ENCODE measurements at places on chromosomes 1 and 21.

GRCh38 chr21:44083631-44084291 is 23.4 kb upstream of the PWP2 start:
- DNase-seq: peak; percentile 80

DNA sequence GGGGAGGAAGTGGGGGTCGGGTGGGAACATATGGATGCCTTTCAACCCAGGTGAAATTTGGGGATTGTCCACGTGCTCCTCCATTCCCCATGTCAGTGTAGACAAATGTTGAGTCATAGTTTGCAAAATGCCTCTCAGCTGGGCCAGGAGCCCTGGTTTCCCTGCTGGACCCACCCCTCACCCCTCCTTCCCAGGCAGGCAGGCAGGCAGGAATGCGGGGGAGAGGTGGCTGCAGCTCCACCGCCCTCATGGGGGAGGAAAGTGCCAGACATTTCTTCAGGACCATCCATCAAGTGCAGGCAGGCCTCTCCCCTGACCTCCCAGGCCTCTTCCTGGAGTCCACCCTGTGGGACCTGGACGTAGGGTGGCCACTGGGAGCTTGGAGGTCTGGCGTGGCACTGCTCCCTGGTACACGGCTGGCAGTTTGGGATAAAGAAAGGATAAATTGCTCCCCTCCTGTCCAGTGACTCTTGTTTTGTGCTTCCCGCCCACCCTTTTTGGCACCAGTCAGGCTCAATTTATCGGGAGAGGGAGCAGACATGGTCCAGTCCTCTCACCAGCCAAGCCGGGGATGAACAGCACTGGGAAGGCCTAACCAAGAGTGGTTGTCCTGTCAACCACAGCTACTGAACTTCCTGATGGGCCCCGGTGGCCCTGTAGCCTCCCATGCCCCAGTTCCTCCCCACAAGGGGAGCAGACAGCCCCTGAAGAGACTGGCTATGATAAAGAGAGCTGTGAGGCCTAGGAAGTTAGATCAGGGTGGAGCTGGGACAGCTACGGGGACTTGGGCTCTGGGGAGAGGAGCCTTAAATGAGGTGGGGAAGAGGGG is 18.9 kb downstream of the NPR1 start:
- DNase-seq: no peak

GRCh38 chr21:35510957-35511695 is 462.0 kb upstream of the RUNX1 start:
- no peak for DNase-seq

GRCh38 chr1:231357187-231357772 is 19.2 kb downstream of the SPRTN start:
- no peak for DNase-seq

DNA sequence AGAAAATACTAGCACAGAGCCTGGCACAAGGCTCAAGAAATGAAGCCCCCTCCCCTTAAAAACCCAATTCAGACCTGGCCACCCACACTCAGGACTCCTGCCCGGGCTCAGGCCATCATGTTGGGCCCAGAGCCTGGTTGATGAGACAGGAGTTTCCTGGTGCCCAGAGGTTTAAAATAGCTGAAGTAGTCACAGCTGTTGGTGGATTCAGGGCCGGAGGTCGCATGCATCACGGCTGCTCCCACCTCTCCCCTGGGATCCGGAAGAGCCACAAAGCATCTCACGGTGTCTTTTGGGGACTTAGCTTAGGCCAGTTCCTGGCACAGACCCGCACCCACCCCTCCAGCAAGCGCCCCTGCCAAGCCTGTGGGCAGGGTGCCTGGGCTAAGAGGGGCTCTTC is 2.6 kb upstream of the PADI2 start:
- DNase-seq: no peak

DNA sequence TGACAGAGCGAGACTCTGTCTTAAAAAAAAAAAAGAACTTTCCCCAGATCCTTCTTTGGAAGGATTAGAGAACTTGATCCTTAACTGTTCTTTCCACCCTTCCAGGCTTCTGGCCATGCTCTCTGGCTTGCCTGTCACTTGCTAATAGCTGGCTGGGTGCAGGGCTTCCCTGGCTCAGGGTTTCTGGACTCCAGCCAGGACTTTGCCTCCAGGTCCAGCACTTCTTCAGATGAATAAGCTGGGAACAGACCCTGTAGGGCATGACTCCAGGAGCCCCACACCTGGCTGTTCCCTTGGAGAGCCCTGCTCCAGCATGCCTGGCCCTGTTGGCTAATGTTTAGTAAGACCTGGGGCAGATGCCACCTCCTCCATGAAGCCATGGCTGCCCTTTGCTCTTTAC is 3.3 kb upstream of the NT5C1A start:
- DNase-seq: no peak

- DNase-seq: no peak
Observed at GRCh38 chr1:236795757-236796667, 920 bp downstream of the MTR start.

- DNase-seq: no peak
Observed at GRCh38 chr1:207049514-207049913, 1.5 kb downstream of the YOD1 start.

- DNase-seq: no peak
Observed at GRCh38 chr1:221316491-221317056, 425.3 kb downstream of the DUSP10 start.

- no peak for DNase-seq
Observed at GRCh38 chr1:222616525-222616924, 1.4 kb upstream of the MIA3 start.

DNA sequence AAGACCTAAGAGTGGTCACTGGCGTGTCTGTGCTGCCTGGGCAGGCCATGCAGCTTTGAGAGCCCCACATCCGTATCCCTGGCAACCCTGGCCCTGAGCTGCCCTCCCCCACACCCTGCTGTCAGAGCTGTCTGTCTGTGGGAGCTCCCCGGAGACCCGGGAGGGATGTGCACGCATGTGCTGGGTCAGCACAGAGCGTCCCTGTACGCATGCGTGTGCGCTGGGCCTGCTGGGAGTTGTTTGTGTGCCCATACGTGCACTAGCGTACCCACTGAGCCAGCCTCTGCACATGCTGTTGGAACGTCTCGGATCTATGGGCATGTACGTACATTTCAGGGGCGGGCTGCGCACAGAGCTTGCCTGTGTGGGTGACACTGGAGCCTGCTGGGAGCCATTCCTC is 89.3 kb downstream of the EPHB2 start:
- DNase-seq: no peak

GRCh38 chr21:9735421-9735961 is 785.9 kb upstream of the TPTE start:
- DNase-seq: no peak

GRCh38 chr1:234735916-234736315 is 125.9 kb upstream of the IRF2BP2 start:
- DNase-seq: no peak

GRCh38 chr1:93352376-93352775 is 6.7 kb downstream of the DR1 start:
- DNase-seq: no peak

DNA sequence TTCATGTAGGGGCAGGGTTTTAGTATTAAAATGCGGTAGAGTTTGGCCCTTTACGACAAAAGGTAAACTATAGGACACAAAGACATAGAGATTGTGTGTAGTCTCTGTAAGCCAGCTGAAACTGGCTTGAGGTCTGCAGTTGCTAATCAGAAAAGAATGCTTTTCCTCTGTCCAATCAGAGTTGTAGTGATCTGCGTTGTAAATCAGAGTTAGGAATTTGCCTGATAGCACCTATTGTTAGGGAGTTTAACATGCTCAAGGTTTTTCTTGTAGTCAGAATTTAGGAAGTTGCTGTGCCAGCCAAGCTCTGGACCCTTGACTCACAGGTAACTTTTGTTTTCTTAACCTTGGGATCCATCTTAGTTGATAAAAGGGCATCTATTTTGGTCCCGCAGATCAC is 61.2 kb upstream of the VTCN1 start:
- no peak for DNase-seq

DNA sequence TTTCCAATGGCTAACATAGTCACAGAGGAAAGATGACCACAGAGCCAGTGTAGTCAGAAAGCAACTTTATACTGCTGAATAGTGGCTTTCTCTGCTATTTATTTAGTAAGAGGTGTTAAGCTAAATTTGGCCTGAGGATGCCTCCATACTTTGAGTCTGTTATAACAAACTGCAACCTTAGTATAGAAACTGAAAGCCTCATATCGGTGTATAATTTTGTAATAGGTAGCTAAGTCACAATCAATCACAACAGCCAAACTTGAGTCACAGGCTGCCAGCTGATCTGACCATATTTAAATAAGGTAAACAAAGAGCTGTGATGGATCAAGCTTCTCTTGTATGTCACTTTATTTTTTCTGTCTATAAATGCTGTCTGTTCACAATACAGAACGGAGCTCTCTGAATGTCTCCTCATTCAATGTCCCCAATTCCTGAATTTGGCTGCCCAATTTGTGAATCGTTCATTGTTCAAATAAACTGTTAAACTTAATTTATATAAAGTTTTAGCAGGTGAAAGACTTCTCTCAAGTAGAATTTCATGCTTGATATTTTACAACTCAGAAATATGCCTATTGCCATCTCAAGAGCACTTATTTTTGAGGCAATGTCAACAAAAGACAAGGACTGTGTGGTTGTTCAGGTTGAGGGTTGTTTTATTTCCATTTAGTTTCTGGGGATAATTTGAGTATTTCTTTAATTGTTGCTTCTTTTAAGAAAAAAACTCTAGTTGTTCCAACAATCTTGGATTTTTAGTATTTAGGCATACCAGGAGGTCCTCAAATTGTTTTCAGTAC is 339.7 kb upstream of the B3GALT2 start:
- DNase-seq: no peak

GRCh38 chr1:57319791-57320190 is 104.1 kb downstream of the DAB1 start:
- no peak for DNase-seq

- no peak for DNase-seq
Observed at GRCh38 chr1:18880585-18880984, 21.1 kb upstream of the TAS1R2 start.

GRCh38 chr1:10431070-10431730 is 967 bp downstream of the CENPS start:
- no peak for DNase-seq

- DNase-seq: no peak
Observed at GRCh38 chr1:87344231-87344630, 15.6 kb downstream of the LMO4 start.

DNA sequence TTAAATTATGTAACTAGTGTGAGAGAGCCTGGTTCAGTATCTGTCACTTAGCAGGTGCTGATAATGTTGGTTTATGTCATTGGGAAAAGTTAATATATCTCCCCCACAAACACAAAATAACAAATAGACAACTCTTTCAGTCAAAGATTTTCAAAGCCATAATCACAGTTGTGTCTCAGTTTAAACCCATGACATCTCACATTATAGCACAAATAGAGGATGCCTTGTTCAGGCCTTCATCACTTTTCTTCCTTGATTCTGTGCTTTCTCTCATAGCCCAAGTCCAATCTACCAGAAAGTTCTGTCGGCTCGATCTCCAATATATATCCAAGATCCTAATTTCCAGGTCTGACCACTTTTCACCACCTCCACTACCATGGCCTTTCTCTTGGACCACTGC is 6.2 kb upstream of the EPS15 start:
- DNase-seq: no peak

- no peak for DNase-seq
Observed at GRCh38 chr1:17118706-17119075, 560 bp downstream of the PADI2 start.

GRCh38 chr1:212531796-212532195 is 76.8 kb upstream of the ATF3 start:
- no peak for DNase-seq

All from stimulated activated effector memory CD8-positive, alpha-beta T cell treated with anti-CD3 and anti-CD28 coated beads, Interleukin-12 subunit alpha, Interleukin-12 subunit beta, amount 100 ng/mL, for 72 hours (primary cell).